ENCODE measurements at places on chromosomes 16 and 17.

DNA sequence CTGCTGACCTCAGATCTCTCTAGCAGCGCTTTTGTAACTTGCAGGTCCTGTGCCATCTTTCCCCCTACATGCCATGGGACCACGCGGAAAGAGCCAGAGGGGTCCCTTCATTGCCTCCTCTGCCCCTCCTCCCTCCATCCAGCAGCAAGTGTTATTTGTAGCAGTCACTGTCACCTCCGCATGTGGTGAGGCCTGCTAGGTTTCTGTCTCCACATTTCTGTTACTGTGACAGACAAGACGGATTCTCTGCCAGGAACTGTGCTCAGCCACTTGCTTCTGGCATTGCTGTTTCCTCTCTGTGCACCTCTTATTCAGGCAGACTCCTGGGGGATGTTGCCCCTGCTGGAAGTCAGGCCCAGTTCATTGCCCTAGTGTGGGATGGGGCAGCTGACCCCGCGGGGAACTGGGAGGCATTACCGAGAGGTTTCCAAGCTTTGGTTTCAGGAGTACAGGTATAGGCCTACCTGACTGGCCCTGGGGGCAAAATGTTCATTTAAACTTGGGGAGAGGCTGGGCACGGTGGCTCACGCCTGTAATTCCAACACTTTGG lies 61.2 kb downstream of the RAB11FIP4 start:
- DNase-seq, result no peak

DNA sequence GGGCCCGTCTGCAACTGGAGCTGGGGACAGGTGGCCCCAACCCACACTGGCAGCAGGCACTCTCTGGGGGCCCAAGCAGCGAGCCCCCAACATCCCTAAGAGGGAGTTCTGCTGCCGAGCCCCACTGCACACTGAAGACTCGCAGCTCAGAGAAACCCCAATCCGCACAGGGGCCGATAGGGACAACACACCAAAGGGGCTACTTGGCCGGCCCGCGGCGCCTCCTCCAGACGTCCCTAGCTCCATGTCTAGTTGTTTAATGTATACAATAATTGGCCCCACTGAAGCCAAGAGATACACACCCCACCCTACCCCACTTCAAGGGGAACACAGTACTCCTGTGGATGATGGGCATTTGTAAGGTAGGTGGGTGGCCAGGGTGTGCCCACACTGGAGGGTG lies 62.7 kb downstream of the ZNF423 start:
- DNase-seq, result no peak

GRCh38 chr16:24838554-24839266 lies 7.1 kb upstream of the SLC5A11 start:
- no peak for DNase-seq

GRCh38 chr16:4395055-4395726 lies 21.2 kb downstream of the CORO7 start:
- no peak for DNase-seq

- peak; percentile 88 for DNase-seq
These were observed 20.2 kb downstream of the NGFR start for GRCh38 chr17:49515196-49515770.

Data from skin of body (tissue), 3 donors.